Fibroblast of skin of left biceps (primary cell): ENCODE measurements at places on chromosomes 5 and 9.
A peak's percentile ranks its signal among the peaks of the same experiment; 100 is the strongest.

DNA sequence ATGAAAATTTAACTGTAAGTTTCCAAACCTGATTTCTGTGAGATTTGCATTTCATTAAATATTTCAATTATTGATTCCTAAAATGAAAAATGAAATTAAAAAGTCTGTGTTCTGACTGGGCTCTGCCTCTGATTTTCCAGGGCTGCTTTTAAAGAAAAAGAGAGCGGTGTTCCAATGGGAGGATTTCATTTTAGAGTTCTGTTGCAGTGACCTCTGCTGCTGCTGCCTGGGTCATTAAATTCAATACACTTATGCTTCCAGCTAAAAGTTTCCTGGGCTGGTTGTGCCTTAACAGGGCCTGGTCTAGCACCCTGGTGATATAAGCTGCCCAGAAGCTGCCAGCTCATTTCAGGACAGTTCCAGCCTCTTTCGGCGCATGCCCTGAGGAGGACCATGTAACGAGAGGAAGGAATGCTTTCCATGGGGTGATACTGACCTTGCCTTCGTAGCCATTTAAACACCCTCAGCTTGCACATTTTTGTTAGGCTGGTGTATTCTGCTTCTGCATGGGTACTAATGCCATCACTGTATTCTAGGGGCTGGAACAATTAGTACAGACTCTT, 93.3 kb downstream of the TMEM174 start:
- no peak for DNase-seq

DNA sequence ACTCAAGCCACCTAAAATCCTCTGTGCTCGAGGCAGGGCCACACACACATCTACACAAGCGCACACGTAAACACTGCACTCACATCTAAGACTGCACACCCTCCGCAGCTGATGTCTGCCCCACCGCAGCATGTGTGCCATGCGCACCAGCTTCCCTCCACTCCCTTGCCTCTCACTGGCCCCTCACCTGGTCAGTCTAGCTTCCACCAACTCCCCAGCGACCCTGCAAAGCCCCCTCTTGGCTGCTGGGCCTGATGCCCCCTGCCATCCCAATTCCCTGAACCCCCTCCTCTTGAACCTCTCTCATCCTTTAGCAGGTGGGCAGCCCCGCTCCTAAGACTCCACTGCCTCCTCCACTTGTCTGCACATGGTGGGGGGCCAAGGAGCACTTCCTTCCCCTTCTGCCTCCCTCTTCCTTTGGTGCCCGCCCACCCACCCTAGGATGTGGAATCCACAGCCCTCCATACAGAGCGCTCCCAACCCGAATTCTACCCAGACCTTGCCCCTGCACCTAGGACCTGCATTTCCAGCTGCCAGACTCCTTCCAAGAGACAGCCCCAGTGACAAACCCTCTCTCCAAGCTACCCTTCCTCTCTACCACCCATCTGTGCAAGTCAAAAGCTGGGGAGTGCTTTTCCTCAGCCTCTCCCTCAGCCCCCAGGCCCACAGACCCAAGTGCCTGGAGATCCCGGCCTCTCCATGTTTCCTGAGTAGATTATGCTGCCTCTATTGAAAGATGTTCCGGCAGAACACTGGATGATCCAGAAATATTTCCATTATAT, 23.9 kb downstream of the ADAMTS2 start:
- DNase-seq, result no peak

- no peak for DNase-seq
Measured at GRCh38 chr5:136518174-136518573, 152.8 kb upstream of the TRPC7 start.

DNA sequence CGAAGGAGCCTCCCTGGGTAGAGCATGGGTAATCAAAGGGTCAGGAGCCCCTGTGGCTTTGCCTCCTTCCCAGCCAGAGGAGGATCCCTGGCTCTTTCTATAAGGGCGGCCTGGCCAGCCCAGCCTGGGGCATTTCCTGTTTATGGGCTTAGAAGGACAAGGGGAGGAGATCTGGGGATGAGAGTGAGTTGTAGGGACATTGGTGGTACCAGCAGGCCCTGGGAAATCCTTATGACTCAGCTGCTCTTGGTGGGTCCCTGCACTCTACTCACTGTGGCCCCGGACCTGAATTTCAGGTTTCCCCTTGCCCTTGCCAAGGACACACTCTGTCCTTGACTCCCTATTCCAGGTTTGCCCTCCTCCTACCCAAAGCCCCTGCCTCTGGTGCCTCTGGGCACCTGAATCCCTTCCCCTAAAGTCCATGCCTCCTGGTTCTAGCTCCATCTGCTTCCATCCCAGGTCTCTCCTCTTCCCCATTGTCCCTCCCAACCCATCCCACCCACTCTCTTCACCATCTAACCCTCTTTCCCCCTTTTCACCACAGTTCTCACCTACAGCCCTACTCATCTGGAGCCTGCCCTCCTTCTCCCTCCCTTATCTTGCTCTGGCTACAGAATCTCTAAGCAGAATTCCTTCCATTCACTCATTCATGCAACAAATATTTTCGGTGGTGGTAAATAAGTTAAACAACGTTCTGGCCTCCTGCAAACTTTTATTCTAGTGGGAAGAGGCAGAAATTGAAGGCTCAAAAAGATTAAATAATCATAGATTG, 34.9 kb downstream of the PCDH1 start:
- no peak for DNase-seq

DNA sequence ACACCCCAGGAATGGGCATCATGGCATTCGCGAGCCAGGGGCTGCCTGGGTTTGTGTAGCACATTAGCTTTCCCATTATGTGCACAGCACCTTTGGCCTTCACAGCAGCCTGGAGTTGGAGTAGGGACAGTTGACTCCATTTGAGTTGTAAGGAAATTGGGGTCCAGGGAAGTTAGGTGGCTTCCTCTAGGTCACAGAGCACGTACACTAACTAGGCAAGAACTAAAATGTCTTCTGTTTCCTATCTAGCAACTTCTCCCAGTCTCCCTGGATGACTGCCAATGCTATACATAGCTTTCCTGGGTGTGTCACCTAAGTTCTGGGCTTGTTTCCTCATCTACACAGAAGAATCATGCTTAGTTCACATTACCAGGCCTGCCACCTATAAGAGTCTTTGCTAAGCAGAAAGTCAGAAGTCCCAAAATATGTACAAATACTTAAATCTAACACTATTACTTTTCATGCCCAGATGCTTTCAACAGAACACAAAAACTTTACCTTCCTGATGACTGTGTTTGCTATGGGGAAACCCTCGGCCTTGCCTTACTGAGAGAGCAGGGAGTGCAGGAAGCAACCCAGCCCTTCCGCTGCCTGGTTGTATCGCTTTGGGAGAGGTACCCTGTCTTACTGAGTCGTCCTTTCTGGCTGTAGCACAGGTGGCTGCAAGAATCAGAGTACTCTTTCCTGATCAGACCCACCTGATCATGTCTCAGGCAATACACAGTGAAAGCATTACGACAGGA, 12.0 kb downstream of the MACROH2A1 start:
- peak; percentile 86 for DNase-seq

GRCh38 chr5:74446725-74447241, 193.7 kb downstream of the ENC1 start:
- DNase-seq, result no peak

- DNase-seq, result no peak
Measured at GRCh38 chr9:95753762-95754465, 121.6 kb upstream of the ERCC6L2 start.

GRCh38 chr9:18994263-18994916, 38.6 kb downstream of the SAXO1 start:
- no peak for DNase-seq

GRCh38 chr5:139193928-139194327, 4.2 kb downstream of the SIL1 start:
- no peak for DNase-seq

DNA sequence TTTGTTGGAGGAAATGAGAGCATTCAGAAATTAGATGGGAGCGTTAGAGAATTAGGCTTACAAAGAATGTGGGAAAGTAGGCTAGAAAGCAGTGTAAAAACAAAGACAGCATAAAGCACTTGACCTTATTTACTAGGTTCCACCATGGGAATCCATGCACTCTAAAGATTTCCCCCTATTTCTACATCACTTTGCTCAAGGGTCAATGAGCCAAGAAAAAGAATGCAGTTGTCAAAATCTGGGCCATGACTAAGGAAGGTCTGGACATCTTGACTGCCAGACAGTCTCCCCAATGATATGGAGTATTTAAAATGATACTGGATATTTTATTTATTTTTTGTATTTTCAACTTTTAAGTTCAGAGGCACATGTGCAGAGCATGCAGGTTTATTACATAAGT, 3.4 kb downstream of the TLR4 start:
- DNase-seq, result no peak

GRCh38 chr5:31471916-31472315, 60.0 kb downstream of the DROSHA start:
- no peak for DNase-seq

- no peak for DNase-seq
Measured at GRCh38 chr9:97808972-97809371, 44.1 kb upstream of the FOXE1 start.

DNA sequence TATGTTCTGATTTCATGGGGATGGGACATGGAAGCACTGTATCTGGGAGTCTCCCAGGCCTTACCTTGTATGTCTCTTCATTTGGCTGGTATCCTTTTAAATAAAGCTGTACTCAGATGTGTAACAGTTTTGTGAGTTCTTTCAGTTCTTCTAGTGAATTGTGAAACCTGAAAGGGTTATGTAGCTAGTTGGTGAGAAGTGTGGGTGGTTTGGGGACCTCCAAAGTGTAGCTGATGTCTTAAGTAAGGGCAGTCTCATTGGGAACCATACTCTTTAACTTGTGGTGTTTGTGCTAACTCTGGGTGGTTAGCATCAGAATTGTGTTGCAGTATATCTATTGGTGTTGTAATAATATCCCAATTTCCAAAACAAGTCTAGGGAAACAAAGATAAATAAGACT, 166.9 kb upstream of the CCNH start:
- no peak for DNase-seq

GRCh38 chr5:60516688-60517087, 183.3 kb downstream of the DEPDC1B start:
- no peak for DNase-seq

- no peak for DNase-seq
Measured at GRCh38 chr5:54944364-54944763, 41.0 kb downstream of the ESM1 start.

GRCh38 chr5:5650242-5650641, 227.8 kb downstream of the ICE1 start:
- no peak for DNase-seq

- DNase-seq, result peak; percentile 77
Measured at GRCh38 chr9:35690614-35691333, 1.0 kb upstream of the TPM2 start.

DNA sequence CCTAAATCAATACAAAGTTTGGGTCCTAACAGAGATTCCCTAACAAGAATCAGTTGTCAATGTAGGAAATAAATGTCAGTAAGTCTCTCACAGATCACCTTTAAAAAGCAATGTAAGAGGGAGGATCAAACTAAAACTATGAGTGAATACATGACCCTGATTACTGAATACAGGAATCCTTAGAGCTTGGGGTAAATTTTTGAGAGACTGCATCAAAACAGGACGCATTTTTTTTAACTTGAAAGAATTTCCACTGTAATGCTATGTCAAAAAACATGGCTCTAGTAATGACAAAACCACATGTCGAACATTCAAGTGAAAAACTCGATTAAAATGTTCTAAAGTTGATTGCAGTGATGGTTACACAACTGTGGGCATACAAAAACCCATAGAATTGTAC, 21.9 kb downstream of the ZDHHC21 start:
- DNase-seq, result no peak

- DNase-seq, result no peak
Measured at GRCh38 chr9:93064392-93065134, 6.1 kb downstream of the SUSD3 start.

GRCh38 chr9:81410201-81410600, 279.1 kb downstream of the TLE1 start:
- DNase-seq, result no peak

- DNase-seq, result no peak
Measured at GRCh38 chr9:128109050-128109709, 18.3 kb downstream of the PTGES2 start.

DNA sequence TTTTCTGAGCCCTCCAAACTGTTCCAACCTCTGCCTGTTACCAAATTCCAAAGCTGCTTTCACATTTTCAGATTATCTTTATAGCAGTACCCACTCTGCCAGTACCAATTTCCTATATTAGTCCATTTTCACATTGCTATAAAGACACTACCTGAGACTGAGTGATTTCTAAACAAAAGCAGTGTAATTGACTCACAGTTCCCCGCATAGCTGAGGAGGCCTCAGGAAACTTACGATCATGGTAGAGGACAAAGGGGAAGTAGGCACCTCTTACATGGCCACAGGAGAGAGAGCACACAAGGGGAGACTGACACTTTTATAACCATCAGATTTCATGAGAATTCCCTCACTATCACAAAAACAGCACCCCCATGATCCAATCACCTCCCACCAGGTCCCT, 105.0 kb downstream of the DTWD2 start:
- no peak for DNase-seq

GRCh38 chr5:93406971-93407401, 174.0 kb downstream of the NR2F1-AS1 start:
- no peak for DNase-seq

- DNase-seq, result no peak
Measured at GRCh38 chr5:105872569-105873270, 1798.0 kb downstream of the EFNA5 start.

DNA sequence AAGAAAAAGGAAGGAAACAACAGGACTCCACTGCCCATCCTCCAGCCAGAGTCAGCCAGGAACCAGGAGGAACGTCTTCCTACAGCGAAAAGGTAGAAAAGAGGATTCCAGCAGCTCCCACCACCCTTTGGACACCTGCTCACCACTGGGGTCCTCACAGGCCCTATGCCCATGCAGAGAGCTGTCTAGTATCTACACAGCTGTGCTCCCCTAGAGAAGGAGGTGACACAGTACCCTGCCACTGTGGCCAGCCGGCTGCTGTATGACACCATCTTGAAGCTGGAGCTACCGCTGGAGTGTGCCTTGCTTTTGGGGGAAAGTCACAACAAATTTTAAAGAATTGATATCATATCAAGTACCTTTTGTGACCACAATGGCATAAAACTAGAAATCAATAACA, 92.6 kb downstream of the GTF3C4 start:
- no peak for DNase-seq

GRCh38 chr5:10731913-10732312, 29.1 kb downstream of the DAP start:
- DNase-seq, result no peak
